ENCODE measurements at places on chromosomes 2 and 18.
A peak's percentile ranks its signal among the peaks of the same experiment; 100 is the strongest.

DNA sequence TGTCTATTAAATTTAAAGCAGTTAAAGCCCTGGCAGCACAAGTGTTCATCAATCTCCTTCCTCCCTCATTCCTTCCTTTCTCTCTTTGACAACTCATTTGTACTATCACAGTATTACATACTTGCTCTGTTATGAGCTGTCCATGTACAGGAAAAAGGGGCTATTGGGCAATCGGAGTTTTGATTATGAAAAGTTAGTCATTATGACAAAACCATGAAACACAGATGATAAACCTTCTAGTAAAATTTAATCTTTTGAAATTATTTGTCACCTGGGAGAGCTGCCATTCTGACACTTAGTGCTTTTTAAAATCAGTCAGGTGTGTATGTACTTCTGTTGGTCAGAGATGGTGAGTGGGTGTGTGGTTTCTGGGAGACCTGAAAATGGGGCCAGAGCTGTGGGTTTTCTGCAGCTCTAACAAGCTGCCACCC, 39.4 kb downstream of the MAP4K4 start:
- no peaks in the 10 kb centered on the region for H3K27me3 ChIP-seq
- H3K27ac ChIP-seq: no peak overlapping the region
- no peak overlapping the region for H3K4me3 ChIP-seq
- H3K4me1 ChIP-seq: peaks cover 66% of the 10 kb centered on the region
- no peak for DNase-seq

- H3K36me3 ChIP-seq: no peaks in the 10 kb centered on the region
- H3K27ac ChIP-seq: no peak overlapping the region
- no peak for DNase-seq
- H3K4me3 ChIP-seq: no peak overlapping the region
- H3K4me1 ChIP-seq: peaks cover 4% of the 10 kb centered on the region
- no peaks in the 10 kb centered on the region for H3K27me3 ChIP-seq
These were observed 42.5 kb downstream of the TEX44 start for GRCh38 chr2:231634951-231635875.

- no peaks in the 10 kb centered on the region for H3K27me3 ChIP-seq
- H3K4me1 ChIP-seq: no peaks in the 10 kb centered on the region
- H3K36me3 ChIP-seq: no peaks in the 10 kb centered on the region
- DNase-seq: no peak
- H3K4me3 ChIP-seq: no peak overlapping the region
These were observed 485.4 kb upstream of the SLC8A1 start for GRCh38 chr2:40937284-40937683.

- no peaks in the 10 kb centered on the region for H3K36me3 ChIP-seq
- no peak overlapping the region for H3K27ac ChIP-seq
- H3K27me3 ChIP-seq: no peaks in the 10 kb centered on the region
- no peak overlapping the region for H3K4me3 ChIP-seq
These were observed 228.6 kb downstream of the EPHA4 start for GRCh38 chr2:221343524-221343923.

- H3K4me1 ChIP-seq: no peaks in the 10 kb centered on the region
- H3K27me3 ChIP-seq: no peaks in the 10 kb centered on the region
- H3K4me3 ChIP-seq: no peak overlapping the region
- H3K27ac ChIP-seq: no peak overlapping the region
These were observed 90.4 kb upstream of the NOSTRIN start for GRCh38 chr2:168712053-168712452.

DNA sequence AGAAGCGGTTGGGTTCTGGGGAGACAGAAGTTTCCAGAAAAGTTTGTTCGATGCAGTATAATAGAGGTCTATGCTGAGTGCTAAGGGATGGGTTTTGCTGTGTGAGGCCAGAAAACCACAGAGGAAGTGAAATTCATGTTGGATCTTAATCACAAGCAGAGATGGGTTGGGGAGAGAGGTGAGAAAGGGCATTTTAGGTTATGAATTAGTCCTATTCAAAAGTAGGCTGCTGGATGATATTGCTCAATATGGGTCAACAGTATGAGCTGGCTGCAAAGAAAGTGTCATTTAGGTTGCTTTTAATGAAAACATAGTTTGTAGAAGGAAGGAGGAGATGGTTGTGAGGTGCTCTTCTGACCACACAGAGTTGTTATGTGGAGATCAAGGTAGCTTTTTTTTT, 118.8 kb upstream of the LHCGR start:
- no peak overlapping the region for H3K27ac ChIP-seq
- no peaks in the 10 kb centered on the region for H3K4me1 ChIP-seq
- H3K27me3 ChIP-seq: no peaks in the 10 kb centered on the region
- H3K36me3 ChIP-seq: no peaks in the 10 kb centered on the region
- DNase-seq: no peak

DNA sequence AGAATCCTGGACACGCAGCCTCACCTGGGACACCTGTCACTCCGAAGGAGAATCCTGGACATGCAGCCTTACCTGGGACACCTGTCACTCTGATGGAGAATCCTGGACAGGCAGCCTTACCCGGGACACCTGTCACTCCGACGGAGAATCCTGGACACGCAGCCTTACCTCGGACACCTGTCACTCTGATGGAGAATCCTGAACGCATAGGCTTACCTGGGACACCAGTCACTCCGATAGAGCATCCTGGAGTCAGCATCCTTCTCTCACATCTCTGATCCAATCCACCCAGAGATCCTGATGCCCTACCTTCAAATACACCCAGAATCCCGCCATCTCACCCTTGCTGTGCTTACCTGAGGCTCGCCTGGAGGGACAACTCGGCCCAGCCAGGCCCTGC, 154.9 kb downstream of the NDUFA10 start:
- no peaks in the 10 kb centered on the region for H3K27me3 ChIP-seq
- H3K36me3 ChIP-seq: no peaks in the 10 kb centered on the region
- H3K4me1 ChIP-seq: no peaks in the 10 kb centered on the region
- H3K27ac ChIP-seq: no peak overlapping the region

DNA sequence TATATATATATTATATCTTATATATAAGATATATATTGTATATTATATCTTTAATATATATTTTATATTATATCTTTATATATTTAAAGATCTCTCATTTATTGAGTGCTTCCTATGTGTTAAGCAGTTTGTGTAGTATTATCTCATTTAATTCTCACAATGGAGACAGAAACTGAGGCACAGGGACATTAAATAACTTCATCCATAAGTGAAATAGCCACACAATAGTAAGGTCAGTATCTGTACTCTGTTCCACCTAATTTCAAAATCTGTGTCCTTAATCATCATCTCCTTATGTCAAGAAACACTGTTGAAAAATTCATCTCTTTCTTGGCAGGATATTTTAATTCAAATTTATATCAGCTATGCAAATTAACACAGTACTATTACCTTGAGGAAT, 52.8 kb upstream of the CD302 start:
- H3K4me1 ChIP-seq: no peaks in the 10 kb centered on the region
- H3K27me3 ChIP-seq: no peaks in the 10 kb centered on the region
- H3K4me3 ChIP-seq: no peak overlapping the region

DNA sequence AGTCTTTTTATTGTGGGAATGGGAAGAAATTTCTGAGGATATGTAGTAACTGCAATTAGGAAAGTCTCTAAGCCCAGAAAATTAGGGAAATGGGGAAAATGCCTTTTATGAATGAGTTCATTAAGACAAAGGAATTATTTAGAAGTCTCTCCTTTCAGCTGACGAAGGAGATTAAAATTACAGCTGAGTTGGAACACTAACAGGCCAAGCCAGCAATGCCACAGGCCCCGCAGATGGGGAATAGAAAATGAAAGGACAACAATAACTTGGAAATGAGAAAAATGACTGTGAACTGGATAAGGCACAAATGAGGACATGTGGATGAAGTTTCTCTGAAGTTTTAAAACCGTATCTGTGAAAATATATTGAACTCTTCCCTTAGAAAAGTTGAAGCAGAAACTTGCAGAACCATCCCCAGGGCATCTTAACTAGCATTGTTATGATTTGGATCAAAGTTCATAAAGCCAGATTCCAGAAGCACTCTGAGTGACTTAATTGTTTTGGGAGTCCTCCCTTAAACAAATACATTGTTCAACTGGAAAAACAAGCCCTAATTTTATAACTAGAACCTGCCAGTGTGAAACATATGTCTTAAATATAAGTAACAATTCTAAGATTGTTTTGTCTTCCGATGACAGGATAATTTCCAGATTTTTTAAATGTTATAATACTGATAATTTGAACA, 51.3 kb downstream of the C2orf76 start:
- H3K4me1 ChIP-seq: no peaks in the 10 kb centered on the region
- no peak overlapping the region for H3K27ac ChIP-seq
- no peak overlapping the region for H3K4me3 ChIP-seq
- H3K27me3 ChIP-seq: no peaks in the 10 kb centered on the region

GRCh38 chr2:40032650-40033319, 253.7 kb upstream of the THUMPD2 start:
- H3K27ac ChIP-seq: no peak overlapping the region
- no peak for DNase-seq
- H3K4me1 ChIP-seq: peaks cover 1% of the 10 kb centered on the region
- no peaks in the 10 kb centered on the region for H3K36me3 ChIP-seq
- no peaks in the 10 kb centered on the region for H3K27me3 ChIP-seq

DNA sequence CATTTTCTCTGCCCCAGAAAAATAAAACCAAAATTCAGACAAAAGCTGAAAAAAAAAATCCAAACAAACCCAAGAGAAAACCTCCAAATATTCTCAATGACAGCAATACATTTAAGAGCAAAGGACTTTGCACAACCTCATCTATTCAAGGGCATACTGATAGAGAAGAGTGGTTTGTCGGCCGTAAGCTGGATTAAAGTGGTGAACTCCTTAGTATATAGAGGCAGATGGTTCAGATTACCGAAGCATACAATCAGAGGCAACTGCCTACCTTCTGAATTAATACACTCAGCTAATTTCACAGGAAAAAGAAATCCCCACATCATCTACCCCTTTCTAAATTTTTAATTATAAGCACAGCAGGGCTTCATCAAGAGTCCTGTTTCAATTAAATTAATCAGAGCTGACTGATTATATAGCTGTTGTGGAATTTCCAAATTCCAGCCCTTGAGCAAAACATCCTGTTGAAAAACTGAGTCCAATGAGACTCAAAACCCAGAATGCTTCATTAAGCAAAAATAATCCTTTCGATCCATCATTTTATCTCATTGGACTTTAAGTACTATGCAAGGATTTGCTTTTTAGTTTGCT, at the start of gene CPLX4:
TSS of gene CPLX4 (minus strand) at position 190 of the 591 bp plus-strand sequence. CDS start at position 3, 187 bp downstream.
- no peaks in the 10 kb centered on the region for H3K4me1 ChIP-seq
- no peak for DNase-seq
- H3K36me3 ChIP-seq: no peaks in the 10 kb centered on the region
- no peak within 1 kb of the TSS for H3K27ac ChIP-seq
- no peak within 1 kb of the TSS for H3K4me3 ChIP-seq

DNA sequence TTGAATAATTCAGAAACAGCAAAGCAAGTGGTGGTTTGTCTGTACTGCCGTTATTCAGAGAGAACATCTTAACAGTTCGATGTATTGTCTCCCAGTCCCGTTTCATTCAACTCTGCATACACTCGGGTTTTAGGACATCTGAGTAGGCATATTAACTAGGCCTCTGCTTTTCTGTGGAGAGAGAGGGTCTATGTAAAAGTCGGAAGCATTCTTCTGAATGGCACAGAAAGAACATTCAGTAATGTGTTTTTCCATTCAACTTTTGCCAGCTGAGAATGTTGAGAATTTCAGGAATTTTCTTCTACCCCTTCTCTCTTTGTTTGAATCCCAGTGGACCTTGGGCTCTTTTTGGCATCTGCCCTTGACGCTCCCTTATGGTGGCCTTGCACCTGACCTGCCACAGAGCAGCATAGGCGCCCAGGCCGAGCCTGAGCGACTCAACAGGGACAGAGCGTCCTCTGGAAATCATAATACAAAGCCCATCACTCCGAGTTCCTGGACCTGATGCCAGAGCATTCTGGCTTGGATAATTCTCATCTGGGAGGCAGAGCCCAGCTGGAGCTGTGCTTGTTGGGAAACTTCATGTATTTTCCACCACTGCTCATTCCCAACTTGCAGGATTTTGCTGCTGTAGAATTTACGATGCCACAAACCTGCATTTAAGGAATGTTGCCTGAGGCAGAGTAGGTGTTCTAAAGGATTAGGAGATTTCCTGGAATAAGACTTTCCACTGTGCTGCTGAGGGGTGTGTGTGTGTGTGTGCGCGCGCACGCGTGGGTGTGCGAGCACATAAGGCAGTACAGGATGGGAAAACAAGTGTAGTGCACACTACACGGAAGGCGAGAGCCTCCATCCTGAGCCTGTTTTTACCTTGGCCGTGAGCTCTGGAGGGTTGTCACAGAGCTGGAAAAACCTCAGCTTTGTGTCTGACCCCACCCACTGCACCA, 77.2 kb upstream of the TXNDC2 start:
- H3K36me3 ChIP-seq: no peaks in the 10 kb centered on the region
- peak overlapping the region; percentile 15 for H3K27ac ChIP-seq
- no peaks in the 10 kb centered on the region for H3K27me3 ChIP-seq
- H3K4me3 ChIP-seq: no peak overlapping the region
- peaks cover 30% of the 10 kb centered on the region for H3K4me1 ChIP-seq

DNA sequence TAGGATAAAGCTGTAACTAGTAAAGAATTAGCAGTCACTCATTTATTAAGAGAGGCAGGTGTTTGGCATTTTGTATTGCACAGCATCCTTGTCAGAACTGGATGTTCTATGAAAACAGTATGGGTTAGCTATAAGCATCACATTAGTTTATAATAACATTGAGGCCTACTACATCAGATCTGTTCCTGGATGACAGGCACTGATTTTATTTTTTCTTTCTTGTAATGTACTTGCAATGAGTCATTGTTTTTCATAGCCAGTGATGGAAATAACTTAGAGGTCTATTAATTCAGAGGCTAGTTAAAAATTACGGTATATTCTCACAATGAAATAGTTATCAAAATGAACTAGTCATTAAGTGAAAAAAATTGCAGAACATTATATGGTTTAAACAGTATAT, 13.0 kb upstream of the RMDN2 start:
- H3K4me1 ChIP-seq: peaks cover 10% of the 10 kb centered on the region
- H3K36me3 ChIP-seq: no peaks in the 10 kb centered on the region
- H3K27me3 ChIP-seq: no peaks in the 10 kb centered on the region
- no peak overlapping the region for H3K27ac ChIP-seq

- H3K27ac ChIP-seq: no peak overlapping the region
- no peaks in the 10 kb centered on the region for H3K27me3 ChIP-seq
- no peaks in the 10 kb centered on the region for H3K4me1 ChIP-seq
- H3K4me3 ChIP-seq: no peak overlapping the region
- DNase-seq: no peak
- no peaks in the 10 kb centered on the region for H3K36me3 ChIP-seq
These were observed 587.3 kb upstream of the ID2 start for GRCh38 chr2:8094526-8094925.

GRCh38 chr18:77495982-77496690, 246.5 kb downstream of the GALR1 start:
- no peak overlapping the region for H3K27ac ChIP-seq
- H3K4me1 ChIP-seq: no peaks in the 10 kb centered on the region
- no peak for DNase-seq

DNA sequence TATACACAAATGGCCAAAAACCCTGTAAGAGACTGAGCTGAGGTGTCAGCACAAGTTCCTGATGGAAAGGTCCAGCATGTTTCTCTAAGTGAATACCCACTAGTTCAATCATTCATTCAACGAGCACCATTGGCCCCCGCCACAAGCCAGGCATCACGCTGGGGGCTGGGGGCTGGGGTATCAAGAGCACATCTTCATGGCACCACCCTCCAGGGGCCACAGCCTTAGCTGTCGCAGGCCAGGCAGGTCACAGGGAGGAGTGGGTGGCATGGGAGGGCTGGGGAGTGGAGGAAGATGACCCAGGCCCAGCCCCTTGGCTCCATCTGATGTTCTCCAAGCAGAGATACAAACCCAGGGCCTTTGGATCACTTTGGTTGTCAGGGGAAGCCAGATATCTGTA, 97.9 kb downstream of the ACKR3 start:
- no peaks in the 10 kb centered on the region for H3K27me3 ChIP-seq
- H3K36me3 ChIP-seq: no peaks in the 10 kb centered on the region
- no peak overlapping the region for H3K4me3 ChIP-seq
- no peak overlapping the region for H3K27ac ChIP-seq
- no peaks in the 10 kb centered on the region for H3K4me1 ChIP-seq

All from lower lobe of right lung (tissue), 2 donors.